ENCODE measurements at places on chromosomes 5 and 9. TPM values are rescaled to one million over a fixed set of nuclear protein-coding genes. Genes with fewer than 3 reads are reported as not detected.

The CARTPT gene
- total RNA-seq = not detected

The FAM169A gene
- total RNA-seq = not detected

The SLC31A2 gene
- 4.7 TPM for total RNA-seq

The SLC34A3 gene
- not detected for total RNA-seq

The GFI1B gene
- not detected for total RNA-seq

The MEGF9 gene
- total RNA-seq = 6.0 TPM

The BAAT gene
- not detected for total RNA-seq

The LRRC70 gene
- total RNA-seq = 0.97 TPM

The TMC1 gene
- not detected for total RNA-seq

The OBP2B gene
- total RNA-seq = not detected

The BBLN gene
- total RNA-seq = 194 TPM

The CCDC69 gene
- 6.1 TPM for total RNA-seq

The ZFP37 gene
- total RNA-seq = 0.36 TPM

The BSPRY gene
- not detected for total RNA-seq

The PTPN3 gene
- total RNA-seq = 3.1 TPM

The GPR21 gene
- total RNA-seq = not detected

The FCHO2 gene
- total RNA-seq = 7.4 TPM

The MYORG gene
- total RNA-seq = 2.8 TPM

The SPINK4 gene
- total RNA-seq = not detected

The CCNO gene
- 0.97 TPM for total RNA-seq

The PCDHB13 gene
- 0.90 TPM for total RNA-seq

The CDKN2B-AS1 gene
- 0.18 TPM for total RNA-seq

The CHSY3 gene
- total RNA-seq = 10.9 TPM

The ADCY2 gene
- not detected for total RNA-seq

The HARS2 gene
- 25.1 TPM for total RNA-seq

The HRH2 gene
- total RNA-seq = not detected

The OR13C9 gene
- not detected for total RNA-seq

The NOL8 gene
- total RNA-seq = 28.2 TPM

The FBN2 gene
- 61.7 TPM for total RNA-seq
